Suprapubic skin (tissue), 4 donors: ENCODE measurements at places on chromosomes 16 and 17.

DNA sequence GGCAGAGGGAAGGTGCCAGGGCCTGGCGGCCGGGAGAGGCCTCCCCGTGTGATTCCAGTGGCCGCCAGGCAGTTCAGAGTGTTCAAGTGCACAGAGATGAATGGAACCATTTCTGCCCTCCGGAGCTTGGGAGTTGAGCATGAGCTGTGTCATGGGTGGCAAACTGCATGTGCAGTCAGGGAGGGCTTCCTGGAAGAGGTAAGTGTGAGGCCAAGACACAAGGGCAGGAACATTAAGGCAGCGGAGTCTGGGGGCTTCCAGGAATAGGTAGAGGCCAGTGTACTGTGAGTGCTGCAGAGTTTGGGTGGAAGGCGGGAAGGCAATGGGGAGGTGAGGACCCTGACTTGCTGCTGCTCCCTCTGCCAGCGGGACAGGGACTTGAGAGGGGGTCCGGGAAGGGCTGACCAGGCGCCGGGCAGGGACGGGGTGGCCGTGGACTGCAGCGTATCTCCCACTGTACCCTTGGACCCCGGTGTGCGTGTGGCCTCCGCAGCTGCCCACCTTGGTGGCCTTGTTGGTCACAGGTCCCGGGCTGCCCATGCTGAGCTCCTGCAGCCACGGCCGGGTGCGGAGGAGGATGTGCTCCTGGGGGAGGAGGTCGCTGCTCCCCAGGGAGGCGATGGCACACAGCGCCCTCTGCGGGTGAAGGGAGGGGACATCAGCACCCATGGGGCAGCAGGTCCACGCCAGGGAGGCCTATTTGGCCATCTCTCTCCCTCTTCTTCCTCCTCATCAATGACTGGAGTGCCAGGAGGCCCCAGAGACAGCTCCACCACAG is 7.5 kb upstream of the CEP131 start:
- DNase-seq: no peak

- DNase-seq: no peak
Measured at GRCh38 chr16:86288716-86289294, 221.5 kb upstream of the FOXF1 start.

GRCh38 chr17:80604009-80604669 is 59.5 kb downstream of the RPTOR start:
- DNase-seq: no peak

DNA sequence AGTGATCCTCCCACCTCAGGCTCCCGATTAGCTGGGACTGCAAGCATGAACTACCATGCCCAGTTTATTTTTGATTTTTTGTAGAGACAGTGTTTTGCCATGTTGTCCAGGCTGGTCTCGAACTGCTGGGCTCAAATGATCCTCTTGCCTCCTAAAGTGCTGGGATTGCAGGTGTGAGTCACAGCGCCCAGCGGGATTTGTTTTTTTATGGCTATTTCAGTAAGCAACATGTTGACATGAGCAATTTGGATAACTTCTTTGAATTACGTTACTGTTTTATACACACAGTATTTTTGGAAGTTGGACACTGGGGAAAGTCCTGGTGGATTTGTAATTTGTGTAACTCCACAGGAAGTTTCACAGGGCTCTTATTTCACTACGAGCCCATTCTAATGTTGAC is 18.5 kb upstream of the RHOT1 start:
- DNase-seq: no peak

DNA sequence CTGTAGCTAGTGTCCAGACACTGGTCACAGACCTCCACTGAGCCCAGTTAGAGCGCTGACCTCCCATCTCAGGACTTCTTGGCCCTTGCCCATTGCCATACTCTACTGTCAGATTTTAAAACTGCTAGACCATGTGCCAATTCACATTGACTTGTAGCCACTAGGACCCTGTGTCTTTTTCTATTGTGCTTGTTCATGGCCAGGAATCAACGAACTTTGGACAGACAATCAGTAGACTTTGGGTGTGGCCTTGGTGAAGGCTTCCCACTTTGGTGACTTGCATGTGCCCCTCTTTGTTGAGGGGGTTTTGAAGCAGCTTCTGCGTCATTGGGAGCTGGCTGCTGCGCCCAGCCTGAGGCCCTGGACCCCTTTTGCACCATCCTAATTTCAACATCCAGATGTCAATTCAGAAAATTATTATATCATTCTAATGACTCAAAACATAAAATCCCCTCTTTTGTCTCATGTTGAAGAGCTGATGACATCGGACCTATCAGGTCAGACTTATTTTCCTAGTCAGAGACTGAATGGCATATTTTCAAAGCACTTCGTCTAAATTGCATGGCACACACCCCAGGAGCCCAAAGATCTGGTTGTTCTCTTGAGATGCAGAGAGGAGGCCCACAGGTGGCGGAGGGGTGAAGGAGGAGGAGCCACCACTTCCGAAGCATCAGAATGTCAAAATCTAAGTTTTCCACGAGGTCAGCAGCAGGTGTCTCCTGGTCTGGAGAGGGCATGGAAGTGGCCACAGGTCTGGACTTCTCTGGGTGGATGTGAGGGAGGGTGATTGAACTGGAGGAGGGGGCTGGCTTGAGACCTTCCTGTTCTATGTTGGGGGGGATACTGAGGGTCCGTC is 93.4 kb upstream of the CBX4 start:
- no peak for DNase-seq

- peak; percentile 91 for DNase-seq
Measured at GRCh38 chr17:4903051-4903818, at the start of gene CHRNE. Gene CHRNE, minus strand, starts transcription at chr17:4903098. Its CDS starts 35 bp downstream, at chr17:4903063.

DNA sequence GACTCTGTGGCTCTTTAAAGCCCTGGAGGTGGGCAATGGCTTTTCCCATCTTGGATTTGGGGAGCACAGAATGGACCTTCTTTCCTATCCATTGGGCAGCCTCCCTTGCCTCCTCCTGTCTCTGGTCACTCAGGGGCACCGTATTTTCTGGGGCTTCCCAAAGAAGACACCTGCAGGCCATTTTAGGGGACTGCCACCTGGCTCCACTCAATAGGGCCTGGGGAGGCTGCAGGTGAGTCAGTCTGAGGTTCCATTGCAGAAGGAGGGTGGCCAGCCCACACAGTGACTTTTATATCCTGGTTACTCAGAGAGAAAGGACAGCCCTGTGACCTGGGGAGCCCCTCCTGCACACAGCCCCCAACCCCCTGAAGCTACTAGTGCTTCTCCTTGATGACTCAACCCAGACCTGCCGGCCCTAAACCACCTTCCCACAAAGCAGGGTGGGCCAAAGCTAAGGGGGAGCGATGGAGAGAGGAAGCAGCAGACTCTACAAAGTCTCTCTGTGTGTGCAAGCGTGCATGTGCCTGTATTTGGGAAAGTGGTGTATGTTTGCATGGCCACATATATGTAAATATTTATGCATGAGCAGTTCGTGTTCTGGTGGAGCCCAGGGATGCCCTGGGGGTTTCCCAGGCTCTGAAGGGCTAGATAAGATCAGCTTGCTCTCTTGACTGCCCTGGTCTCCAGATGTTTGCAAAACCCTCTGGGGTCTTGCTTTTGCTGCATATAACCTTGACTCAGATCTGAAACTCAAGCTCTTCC is 5.0 kb downstream of the CX3CL1 start:
- no peak for DNase-seq

GRCh38 chr17:69669441-69670178 is 255.1 kb downstream of the MAP2K6 start:
- DNase-seq: no peak
